G401 (cell line): ENCODE measurements at places on chromosomes 1 and 21. TPM values are rescaled to one million over a fixed set of nuclear protein-coding genes. Genes with fewer than 3 reads are reported as not detected.

The LEFTY1 gene
- total RNA-seq, result not detected in 2 replicates

DNA sequence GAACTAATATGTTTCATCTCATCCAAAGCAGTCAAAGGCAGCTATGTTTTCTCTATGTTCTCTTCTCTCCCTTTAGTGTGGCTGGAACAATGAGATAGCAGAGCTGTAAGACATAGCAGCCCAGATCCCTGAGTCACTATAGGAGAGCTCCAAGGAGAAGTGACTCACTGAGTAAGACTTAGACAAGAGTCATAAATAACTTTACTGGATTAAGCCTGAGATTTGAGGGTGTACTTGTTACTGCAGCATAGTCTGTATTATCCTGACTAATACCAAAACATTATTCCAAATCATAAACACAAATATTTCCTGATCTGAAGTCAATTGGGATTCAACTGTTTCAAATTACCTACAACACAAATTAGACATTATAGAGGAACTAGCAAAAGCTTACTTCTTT, 3.9 kb downstream of the KRTAP19-8 start:
- DNase-seq, result no peak

The CHIT1 gene
- total RNA-seq, result not detected in 2 replicates

GRCh38 chr1:43995984-43996732, 4.8 kb downstream of the CCDC24 start:
- DNase-seq, result no peak

DNA sequence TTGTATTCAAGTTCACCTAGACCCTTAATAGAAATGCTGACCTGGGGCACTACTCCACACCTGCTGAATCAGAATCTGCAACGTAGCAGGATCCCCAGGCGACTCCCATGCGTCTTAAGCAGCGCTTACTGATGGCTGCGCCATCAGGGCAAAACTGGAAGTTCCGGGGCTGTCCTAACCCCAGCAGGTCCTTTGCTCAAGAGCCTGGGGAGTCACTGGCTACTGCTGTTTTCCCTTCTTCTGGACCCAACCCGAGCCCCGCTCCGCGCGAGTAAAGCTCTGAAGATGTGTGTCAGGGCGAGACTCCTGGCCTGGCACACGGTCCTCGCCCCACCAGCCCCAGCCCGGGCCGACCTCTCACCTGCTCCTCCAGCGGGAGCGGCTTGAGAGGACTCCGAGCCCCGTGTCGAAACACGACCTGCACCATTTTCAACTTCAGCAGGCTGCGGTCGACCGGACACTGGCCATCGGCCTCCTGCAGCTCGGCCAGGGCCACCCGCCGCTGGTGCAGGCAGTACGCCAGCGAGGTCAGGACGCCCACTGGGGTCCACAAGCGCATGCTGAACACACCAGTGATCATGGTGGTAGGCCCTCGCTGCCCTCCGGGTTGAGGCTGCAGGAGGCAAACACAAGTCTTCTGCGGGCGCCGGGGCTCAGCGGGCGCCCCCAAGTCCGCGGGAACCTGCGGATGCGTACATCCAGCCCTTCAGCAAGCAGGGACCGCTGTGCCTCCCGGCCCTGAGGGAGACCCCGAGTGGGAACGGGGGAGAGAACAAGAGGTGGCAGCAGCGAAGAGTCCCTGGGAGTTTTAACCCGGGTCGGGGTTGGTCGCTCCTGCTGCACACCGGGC, 630 bp downstream of the ACP6 start:
- DNase-seq, result peak; percentile 45

- no peak for DNase-seq
These were observed 104.1 kb downstream of the CNIH3 start for GRCh38 chr1:224720216-224720615.

The TLR5 gene
- 1.2 TPM in 1 of 2 replicates, not detected in the other for total RNA-seq

GRCh38 chr1:32888134-32888533, 1.8 kb downstream of the HPCA start:
- no peak for DNase-seq

The LCE1F gene
- not detected in 2 replicates for total RNA-seq

DNA sequence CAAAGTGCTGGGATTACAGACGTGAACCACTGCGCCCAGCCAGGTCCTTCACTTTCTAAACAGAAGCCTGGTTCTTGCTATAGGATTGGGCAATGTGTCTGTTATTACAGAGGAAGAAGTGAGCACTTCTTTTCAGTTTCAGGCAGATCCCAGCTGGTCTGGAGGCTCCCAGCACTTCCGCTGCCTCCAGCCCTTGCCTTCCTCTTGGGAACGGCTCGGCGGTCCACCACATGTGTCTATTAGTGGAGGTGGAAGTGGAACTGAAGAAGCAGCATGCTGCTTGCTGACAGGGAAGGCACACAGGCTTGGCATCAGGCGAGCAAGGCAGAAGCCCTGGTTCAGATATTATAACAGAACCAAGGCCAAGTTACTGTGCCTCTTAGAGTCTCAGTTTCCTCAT, 17.0 kb downstream of the MKNK1 start:
- no peak for DNase-seq

- DNase-seq, result no peak
These were observed 302.2 kb downstream of the NTNG1 start for GRCh38 chr1:107443027-107443426.
